ENCODE measurements at places on chromosomes 5 and 9. TPM values are rescaled to one million over a fixed set of nuclear protein-coding genes. Genes with fewer than 3 reads are reported as not detected.

DNA sequence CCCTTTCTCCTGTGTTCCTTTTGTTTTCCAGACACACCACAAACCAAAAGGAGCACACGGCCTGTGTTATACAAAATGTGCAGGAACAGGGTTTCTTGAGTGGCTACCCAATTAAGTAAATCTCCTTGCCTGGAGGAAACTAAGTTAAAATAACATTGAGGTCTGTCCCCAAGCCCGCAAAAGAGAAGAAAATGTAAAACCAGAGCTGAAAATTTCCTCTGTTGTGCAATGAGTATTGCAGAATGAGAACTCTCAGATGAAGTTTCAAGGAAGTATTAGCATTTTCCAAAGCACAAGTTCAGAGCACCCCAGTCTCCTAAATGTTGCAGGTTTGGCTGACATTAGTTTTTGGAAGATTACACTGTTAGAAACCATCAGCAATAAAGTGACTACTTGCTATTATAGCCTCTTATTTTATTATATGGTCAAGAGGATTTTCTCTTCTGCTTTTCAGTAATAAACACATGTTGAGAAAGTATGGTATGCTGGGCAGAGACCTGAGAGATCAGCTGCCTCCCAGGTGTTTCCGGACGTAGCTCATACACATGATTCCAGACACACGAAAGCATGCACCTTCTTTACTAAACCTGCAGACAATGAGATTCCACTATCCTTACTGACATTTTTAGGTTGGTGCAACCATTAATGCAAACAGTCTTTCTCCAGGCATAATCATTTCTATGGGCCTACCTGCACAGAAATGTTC, 161.3 kb downstream of the SNCAIP start:
- no peak for DNase-seq

GRCh38 chr5:149040421-149040820, 22.4 kb downstream of the SH3TC2 start:
- no peak for DNase-seq

GRCh38 chr9:78407636-78408312, 110.8 kb downstream of the PSAT1 start:
- no peak for DNase-seq

DNA sequence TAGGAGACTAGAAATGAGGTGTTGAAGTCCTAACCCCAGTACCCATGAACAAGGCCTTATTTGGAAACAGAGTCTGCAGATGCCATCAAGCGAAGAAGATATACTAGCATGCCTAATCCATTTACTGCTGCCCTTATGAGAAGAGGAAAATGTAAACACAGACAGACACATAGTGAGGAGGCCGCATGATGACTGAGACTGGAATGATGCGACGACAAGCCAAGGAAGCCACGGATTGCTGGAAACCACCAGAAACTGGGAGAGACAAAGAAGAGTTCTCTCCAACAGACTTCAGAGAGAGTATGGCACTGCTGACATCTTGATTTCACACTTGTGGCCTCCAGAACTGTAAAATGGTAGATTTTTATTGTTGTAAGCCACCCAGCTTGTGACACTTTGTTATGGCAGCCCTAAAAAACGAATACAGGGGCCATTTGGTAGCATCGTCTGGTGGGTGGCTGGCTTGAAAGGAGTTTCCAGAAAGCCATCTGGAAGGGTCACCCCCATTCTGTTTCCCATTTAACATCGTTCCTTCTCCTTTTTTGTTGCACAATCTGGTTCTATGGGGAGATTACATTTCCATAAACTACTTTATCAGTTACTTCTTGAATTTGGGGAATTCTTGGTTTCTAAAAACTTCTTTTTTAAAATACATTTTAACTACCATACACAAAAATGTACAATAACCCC, 193.1 kb downstream of the HSD17B3 start:
- DNase-seq, result no peak

GRCh38 chr9:38008168-38009034, 60.6 kb downstream of the SHB start:
- no peak for DNase-seq

- DNase-seq, result no peak
Measured at GRCh38 chr5:140338908-140339307, 7.5 kb downstream of the HBEGF start.

DNA sequence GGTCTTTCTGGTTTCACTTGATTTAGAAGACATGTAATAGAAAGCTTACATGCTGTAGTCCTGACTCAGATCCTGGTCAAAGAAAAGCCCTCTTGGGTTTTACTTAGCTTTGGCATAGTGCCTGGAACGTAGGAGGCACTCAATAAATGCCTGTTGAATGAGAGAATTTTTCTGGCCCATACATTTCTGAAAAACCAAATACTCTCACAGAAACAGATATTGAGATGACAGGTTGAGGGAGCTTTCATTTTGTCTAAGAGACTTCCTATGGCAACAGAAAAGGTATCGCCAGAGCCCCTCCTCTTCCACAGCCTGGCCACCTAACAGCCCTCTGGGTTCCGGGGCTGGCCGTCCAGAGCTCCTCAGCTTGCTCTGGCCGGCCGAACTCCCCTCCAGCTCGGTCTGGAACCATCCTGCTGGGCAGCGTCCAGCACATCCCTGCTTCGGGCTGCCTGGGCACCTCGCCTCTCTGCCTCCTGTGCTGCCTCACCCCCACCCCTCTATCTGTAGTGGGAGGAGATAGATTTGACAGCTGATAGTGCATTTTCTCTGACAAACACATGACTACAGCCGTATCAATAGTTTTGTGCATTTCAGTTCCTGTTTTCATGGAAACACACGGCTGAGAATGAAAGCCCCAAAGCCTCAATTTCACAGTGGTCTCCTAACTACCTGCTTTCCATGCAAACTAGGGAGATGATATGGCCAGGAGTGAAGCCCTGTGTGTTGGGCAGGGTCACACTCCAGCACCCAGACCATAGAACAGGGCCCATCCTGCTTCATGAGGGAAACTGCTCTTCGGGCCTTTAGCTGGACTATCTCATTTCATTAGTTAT, 1.1 kb downstream of the IL4 start:
- no peak for DNase-seq

- DNase-seq, result no peak
Measured at GRCh38 chr5:91183743-91184142, 199.4 kb downstream of the ARRDC3 start.

DNA sequence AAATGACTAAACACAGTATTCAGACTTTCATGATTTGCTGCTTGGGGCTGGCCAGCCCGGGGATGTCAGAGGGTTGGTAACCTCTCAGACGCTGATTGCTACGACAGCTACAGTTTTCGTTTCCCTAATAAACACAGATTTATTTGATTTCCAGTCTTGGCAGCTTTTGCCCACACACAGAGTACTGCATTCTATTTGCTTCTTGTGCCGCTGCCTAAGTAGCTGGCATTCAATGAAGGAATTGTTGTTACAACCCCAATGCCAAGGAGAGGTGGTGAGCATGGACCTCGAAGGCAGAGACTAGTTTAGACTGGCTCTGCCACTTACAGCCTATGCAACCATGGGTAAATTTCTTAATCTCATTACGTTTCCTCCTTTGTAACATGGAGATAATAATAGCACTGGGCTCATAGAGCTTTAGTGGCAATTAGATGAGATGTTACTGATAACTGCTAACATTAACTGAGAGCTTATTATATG, 247.1 kb upstream of the PANK3 start:
- DNase-seq, result no peak

DNA sequence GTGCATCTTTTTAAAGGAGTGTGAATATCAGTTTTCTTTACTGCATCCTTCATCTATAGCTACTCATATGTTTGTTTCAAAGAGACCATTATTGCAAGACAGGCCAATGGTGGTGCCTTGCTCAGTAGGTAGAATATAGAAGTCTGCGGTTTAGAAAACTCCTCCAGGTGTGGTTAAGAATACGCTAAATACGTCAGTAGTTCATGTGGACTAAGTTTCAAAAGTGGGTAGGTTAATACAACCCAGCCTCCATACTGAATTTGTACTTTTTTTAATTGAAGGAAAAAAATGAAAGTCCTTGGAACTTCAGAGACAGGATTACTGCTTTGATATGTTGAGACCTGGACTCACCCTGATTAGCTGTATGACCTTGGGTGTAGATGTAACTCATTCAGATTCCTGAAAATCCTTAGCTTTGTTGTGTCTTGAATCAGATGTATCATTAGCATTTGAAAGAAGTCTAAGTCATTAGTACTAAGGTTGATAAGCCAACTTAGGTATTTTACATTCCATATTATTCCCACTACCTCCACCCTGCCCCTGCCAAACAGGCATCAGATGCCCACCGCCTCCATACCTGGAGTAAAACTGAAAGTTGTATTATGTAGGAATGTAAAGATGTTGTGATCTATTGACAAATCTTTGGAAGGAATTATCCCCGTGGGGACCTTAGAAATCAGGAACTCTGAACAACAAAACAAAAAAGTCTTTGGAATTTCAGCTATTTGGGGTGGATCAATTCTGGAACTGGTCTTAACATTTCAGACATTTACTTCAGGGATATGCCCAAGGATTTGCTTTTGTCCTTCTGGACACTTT, 6.1 kb downstream of the BASP1 start:
- DNase-seq, result no peak

- DNase-seq, result no peak
Measured at GRCh38 chr5:67363963-67364362, 167.4 kb upstream of the CD180 start.

DNA sequence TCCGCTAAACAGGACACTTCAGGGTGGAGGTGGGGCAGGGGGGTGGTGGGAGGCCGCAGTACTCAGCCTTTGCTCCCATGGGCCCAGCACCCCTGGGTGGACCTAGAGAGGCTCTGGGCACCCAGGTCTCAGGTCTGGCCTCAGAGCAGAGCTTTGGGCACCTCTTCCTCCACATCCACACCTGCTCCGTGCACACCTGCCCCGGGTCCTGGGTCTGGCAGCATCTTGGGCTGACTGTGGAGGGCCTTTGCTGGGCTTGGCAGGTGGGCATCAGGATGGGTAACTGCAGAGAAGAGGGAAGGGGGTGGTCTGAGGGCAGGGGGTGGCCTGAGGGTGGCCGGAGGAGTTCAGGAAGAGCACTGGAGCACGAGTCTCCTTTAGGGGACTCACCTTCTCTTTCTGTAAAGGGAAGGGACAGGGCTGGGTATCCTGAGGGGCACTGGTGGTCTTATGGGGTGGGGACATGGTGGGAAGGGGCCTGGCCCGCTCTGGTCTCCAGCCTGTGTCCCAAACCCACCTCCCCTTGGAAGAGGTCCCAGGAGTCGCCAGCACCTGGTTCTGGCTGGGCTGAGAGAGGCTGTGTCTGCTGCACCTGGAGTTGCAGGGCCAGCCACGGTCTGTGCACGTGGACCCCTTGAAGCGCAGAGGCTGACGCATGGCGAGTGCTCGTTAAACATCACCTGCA, 106.7 kb upstream of the IER5L start:
- peak; percentile 28 for DNase-seq

DNA sequence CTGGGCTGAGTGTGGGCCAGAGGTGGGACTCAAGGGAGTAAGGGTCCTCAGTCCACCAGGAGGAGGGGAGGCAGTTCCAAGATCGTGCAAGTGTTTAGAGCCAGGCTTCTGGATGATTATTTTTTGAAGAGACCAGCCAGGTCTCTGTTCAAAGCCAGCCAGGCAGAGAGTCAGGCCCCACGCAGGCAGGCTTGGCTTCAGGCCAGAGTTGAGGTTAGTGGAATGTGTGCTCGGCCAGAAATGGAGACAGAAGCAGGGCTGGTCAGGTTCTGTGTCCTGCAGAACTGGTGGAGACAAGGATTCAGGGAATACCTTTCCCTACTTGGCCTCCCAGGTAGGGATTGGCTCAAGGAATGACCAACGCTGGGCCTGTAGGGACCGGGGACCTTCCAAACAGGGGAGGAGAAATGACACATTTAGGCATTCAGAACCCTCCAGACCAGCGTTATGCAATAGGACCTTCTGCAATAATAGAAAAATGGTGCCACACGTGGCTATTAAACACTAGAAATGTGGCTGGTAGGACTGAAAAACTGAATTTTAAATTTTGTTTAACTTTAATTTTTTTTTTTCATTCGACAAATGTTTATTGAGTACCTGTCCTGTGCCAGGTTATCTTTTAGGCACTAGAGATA, 106.2 kb downstream of the CMYA5 start:
- no peak for DNase-seq

DNA sequence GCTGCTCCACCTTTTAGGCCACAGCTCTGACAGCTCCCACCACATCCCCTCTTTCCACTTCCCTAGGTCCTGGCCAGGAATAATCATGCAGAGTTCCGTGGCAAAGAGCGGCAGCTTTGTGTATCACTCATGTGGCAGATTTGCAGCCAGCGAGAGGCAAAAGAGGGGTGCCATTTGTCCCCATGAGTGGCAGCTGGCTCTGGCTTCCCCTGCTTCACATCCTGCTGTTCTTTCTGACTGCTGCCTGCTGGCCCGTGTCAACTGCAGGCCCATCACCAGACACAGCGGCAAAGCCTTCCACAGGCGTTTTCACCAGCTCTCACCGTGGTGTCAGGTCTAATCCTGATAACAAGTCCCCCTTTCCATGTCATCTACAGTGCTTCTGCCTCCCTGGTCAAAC, 430.6 kb upstream of the DAP start:
- no peak for DNase-seq

DNA sequence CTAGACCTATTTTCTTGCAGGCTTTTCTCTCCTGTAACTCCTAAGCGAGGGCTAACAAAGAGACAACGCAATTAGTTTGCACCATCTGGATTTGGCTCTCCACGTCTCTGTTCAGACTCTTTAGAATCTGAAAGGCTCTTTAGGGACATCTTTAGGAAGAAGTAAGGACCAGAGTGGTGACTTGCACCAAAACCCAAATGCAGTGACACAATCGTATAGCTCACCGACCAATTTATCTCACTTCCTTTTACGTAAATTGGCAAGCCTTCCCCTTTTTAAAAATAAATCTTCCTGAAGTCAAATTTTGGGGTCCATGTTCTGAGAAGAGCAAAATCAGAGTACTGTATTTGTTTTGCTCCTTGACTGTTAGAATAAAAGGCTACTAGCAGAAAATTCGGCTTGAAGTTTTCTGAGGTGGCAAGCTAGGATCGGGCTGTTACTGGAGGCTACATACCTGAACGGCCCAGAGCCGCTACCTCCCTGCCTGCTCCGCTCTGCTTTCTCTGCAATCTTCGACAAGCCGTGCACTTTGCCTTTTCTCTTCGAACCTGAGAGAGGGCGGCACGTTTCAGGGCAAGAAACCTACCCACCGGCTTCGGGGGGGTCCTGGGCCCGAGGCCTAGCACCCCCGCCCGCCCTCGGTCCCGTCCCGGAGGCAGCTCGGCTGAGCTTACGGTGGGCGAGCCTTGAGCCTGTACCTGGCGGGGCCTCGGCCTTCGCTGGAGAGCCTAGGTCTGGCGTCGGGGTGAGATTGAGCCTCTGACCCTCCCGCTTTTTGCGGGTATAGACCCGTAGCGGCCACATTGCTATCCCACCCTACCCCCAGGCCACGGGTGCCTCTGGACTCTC, 537 bp downstream of the MEIKIN start:
- no peak for DNase-seq

GRCh38 chr5:172504701-172505402, 50.5 kb upstream of the SH3PXD2B start:
- DNase-seq, result peak; percentile 19

RORB gene
- total RNA-seq, result 0.43 TPM

EMB gene
- total RNA-seq, result 17.7 TPM

IL31RA gene
- not detected for total RNA-seq

STK32A gene
- total RNA-seq, result 3.3 TPM

IFNA21 gene
- not detected for total RNA-seq

MARCOL gene
- not detected for total RNA-seq

TOMM5 gene
- total RNA-seq, result 87.2 TPM

All from mesothelial cell of epicardium (in vitro differentiated cells).